Upper lobe of left lung (tissue), 6 donors: ENCODE measurements at places on chromosomes 4 and X.
A peak's percentile ranks its signal among the peaks of the same experiment; 100 is the strongest.

GRCh38 chr4:113708250-113708649, 53.3 kb downstream of the CAMK2D start:
- DNase-seq = no peak

GRCh38 chr4:113292371-113293042, 243.1 kb downstream of the ANK2 start:
- DNase-seq = no peak

DNA sequence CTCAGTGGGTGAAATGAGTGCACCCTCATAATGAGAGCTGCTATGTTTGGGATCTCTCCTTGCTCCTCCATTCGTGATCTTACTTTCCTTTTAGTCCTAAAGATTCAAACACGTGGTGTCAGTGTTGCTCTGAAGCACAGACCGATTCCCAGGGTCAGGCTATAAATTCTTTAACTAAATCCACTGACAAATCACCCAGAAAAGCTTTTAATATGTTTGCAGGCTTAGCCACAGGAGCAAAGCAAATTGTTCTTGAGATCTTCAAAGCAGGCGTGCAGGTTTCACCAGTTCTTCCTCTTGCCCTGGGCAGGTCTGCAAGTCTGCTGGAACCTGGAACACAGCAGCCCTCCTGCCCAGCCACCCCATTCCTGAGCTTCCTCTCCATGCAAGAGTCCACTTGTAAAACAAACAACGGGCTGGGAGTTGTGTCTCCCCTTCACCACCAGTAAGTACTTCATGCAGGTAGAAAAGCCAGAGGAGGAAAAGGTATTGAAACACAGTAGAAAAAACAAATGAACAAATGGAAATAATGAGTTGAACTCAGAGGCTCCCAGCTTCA, 70.1 kb upstream of the ENPP6 start:
- no peak for DNase-seq

- no peak for DNase-seq
Measured at GRCh38 chr4:174437749-174438148, 84.5 kb downstream of the HPGD start.

GRCh38 chrX:2521092-2521926, 20.5 kb upstream of the DHRSX start:
- DNase-seq = no peak

GRCh38 chr4:87011340-87012034, 76.7 kb downstream of the AFF1 start:
- no peak for DNase-seq

GRCh38 chr4:155709918-155710317, 43.3 kb downstream of the GUCY1A1 start:
- DNase-seq = no peak

- DNase-seq = no peak
Measured at GRCh38 chr4:94507281-94507680, 55.5 kb downstream of the PDLIM5 start.

DNA sequence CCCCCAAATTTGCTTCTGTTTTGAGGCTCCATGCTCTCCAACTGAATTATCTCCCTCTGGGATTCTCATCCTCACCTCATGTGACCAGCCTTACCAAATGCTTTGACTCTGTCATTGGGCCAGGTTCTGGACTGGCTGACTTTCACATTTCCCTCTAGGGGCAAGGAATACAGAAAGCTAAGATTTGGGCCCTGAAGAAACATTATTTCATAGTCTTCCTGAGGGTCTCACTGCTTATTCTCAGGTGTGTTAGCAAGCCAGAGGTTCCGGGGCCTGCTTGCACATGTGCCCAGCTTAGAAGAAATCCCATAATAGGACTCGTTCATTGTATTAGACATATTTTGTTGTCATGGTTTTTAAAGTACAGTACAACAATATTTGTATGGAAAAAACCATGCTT, 62.6 kb upstream of the TEX13D start:
- DNase-seq = no peak

DNA sequence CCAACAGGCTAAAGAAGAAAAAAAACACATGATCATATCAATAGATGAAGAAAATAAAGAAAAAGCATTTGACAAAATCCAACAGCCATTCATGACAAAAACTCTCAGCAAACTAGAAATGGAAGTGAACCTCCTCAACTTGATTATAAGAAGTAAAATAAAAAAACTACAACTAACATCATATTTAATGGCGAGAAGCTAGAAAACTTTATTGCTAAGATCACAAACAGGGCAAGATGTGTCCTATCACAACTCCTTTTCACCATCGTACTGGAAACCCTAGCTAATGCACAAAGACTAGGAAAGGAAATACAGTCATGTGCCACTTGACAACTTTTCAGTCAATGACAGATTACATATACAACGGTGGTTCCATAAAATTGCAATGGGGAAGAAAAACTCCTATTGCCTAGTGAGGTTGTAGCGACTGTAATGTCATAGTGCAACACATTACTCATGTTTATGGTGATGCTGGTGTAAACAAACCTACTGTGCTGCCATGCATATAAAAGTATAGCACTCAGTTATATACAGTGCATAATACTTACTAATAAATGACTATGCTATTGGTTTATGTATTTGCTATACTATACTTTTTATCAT, 12.1 kb upstream of the MANBA start:
- DNase-seq = no peak

GRCh38 chr4:185836241-185837084, 24.5 kb upstream of the SORBS2 start:
- no peak for DNase-seq

DNA sequence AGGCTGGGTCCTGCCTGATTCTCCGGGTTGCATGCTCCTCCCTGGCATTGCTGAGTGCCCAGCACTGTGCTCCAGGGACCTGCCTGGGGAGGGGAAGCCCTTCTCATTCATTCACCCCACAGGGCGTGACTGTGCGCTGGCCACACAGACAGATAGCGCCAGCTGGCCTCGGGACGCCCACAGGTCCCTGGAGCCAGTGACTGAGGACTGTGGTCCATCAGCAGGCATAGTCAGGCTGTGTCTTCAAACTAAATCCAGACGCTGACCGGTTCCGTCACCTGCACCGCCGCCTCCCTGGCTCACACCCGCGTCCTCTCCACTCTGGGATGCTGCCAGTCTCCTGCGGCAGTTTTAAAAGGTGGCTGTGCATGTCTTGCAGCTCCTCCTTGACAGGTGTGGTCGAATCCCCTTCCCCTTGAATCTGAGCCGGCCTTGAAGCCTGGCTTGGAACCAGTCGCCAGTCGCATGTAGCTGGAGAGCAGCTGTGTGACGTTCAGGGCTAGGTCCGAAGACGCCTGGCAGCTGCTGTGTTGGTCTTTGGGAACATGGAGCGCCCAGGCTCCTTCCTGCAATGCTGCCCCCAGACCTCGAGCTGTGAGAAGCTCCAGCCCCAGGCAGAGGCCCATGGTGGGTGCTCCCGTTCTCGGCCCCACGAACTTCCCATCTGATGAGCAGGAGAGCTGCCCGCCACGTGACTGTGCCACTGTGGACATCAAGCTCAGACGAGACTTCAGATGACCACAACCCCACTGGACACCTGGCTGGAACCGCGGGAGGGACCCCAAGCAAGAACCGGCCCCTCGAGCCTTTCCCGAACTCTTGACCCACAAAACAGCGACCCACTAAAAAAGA, 94.1 kb downstream of the ADRA2C start:
- peak; percentile 54 for DNase-seq

DNA sequence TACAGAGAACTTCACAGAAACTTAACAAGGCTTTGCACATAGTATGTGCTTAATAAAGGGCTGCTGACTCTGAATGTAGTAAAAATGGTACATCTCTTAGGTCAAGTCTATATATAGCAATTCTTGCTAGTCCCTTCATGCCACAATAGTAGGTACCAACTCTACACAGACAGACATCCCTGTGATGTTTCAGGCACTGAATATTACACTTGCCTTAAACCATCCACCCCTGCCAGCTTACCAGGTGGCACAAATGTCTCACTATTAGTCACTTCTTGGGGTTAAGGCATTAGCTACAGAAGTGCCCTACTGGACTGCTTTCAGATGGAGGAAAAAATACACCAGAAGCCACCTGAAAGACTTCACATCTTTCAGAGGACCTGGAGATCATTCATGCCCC, 86.3 kb upstream of the CITED1 start:
- DNase-seq = no peak

DNA sequence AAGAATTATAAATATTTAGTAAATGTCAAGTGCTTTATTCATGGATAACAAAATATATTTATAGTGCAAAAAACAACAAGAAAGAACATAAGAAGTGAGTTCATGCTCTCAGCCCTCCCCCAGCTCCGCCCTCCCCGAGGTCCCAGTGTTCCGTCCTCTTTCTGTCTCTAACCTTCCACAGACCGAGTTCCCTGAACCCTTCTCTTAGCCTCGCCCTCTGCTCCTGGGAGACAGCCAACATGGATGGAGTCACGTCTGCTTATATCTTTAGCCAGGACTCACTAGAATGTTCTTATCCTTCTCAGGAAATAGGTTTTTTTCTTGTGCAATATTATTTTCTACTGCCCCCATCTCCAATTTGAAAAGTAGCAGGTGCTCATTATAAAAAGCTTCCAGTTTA, 40.1 kb upstream of the HELT start:
- no peak for DNase-seq

- no peak for DNase-seq
Measured at GRCh38 chr4:14333616-14334015, 668.7 kb upstream of the CPEB2 start.

- no peak for DNase-seq
Measured at GRCh38 chr4:76745240-76745639, 152.7 kb downstream of the SOWAHB start.

- no peak for DNase-seq
Measured at GRCh38 chrX:63012574-63012973, 338.6 kb downstream of the SPIN4 start.
